GM20000 (cell line): ENCODE measurements at places on chromosomes 6 and 20.

DNA sequence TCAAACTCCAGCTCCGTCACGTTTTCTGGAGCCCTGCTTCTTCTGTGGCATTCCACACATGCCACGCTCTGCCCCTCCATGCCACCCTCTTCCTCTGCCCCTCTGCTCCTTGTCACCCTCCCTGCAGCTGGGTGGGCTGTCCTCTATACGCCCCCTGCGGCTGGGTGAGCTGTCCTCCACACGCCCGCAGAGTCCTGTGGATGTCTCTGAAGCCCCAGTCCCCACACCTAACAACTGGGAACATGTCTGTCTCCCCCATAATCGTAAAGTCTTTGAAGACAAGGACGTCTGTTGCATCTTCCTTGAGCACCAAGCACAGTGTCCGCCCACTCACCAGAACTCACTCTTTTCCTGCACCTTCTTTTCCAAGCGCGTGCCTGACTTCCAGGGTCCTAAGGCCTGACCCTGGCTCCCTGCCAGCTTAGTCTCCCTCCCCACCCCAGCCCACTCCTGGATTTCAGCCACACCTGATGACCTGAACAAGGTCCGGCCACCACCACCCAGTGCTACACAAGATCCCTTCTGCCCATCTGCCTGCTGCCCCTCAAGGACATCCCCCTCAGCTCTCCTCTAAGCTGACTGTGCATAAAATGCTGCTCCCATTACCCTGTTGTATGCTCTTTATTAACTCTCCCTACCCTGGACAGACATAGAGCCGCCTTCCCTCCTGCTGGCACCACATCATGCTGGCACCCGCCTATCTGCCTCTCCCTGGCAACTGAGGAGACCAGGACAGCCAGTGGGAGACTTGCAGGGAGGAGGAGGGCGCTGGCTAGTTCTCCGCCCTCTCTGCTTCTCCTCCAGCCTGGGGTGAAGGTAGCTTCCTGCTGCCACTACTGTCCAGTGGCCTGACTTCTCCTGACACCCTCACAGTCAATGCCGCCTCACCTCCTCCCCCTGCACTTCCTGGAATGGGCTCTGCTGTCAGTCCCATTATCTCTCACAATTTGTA, 10.7 kb upstream of the PRR18 start:
- DNase-seq, result no peak

GRCh38 chr6:155782739-155783459, 327.3 kb upstream of the NOX3 start:
- DNase-seq, result no peak

GRCh38 chr6:27829453-27830211, 82.6 kb downstream of the OR2B2 start:
- DNase-seq, result no peak

DNA sequence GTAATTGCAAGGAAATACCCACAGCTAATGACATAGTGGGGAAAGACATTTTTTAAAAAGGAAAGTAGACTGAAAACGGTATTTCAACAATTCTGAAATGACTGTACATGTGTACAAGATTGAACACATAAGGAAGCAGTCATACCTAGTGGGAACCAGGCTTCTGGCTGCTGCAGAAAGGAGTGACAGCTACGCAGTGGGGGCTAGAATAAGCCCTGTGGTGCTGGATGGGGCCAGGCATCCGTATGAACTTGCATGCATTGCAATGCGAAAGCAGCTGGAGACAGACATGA, 54.9 kb upstream of the GPR31 start:
- DNase-seq, result no peak

DNA sequence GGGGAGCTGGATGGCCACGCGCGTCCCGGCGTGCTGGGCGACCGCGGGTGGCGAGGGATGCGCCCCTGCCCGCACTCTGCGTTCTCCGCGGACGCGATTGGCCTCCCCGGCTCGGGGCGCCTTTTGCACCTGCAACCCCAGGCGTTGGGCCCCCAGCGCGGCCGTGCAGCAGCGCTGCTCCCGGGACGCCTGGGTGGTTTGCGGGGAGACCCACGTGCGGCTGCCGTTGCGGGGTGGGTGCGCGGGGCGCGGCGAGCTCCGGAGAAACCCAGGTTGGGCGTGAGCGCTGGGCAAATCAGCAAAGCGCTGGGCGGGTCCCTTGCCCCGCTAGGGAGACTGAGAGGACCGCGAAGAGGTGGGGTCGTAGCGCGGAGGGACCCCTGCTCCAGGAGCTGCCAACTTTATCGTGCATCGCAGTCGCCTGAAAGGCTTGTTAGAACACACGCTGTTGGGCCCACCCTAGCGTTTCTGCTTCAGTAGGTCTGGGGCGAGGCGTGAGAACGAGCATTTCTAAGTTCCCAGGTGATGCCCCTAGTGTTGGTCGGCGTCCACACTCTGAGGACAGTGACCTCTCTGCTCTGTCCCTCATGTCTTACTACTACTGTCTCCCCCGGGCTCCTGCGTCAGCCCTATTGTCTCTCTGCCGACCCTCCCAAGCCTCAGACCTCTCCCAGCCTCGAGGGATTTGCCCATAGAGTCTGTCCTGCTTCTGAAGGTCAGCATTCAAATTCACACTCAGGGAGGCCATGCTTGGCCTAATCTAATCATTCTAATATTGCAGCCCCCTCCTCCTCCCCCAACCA, 538 bp upstream of the ZFP64 start:
- peak; percentile 71 for DNase-seq

DNA sequence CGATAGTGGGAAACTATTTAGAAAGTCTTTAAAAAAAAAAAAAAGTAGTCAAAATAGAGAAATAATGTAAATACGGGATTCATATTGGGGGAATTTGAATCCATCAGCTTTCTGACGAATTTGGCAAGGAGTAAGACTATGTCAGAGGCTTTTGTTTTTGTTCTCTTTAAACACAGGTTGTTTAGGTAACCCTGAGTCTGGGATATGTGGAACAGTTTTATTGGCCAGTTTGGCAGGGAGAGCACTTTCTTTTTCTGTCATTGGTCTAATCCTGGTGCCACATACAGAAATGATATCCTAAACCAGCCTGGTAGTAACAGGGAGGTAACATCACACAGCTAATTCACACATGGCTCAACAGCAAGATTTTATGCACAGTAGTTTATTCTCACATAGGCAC, 27.7 kb downstream of the HAO1 start:
- DNase-seq, result no peak

DNA sequence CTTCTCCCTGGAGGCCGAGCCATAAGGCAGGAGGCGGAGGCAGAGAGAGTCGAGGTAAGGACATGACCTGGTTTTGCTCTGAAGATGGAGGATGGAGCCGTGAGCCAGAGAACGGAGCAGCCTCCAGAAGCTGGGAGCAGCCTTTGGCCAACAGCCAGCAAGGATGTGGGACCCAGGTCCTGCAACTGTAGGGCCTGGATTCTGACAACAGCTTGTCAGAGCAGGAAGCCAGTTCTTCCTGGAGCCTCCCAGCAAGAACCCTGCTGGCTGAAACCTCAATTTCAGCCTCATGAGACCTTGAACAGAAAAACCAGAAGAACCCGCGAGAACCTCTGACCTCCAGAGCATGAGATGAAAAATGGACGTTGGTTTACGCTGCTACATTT, 13.4 kb upstream of the MRGBP start:
- DNase-seq, result no peak

DNA sequence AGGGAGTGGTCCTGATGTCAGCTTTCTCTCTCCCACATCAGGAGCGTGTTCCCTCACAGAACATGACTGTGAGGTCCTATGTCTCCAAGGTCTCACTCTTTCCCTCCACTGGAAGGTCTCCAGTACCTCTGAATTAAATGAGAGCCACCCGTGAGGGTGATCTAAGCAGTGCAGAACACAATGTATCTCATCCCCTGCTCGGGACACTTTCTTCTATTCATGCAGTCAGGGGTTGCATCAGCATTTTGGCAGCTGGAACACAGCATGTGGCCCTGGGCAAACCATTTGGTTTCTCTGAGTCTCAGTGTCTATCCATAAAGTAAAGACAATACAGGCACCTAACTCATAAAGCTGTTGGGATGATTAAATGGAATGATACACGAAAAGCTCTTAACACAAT, 34.2 kb downstream of the MAFB start:
- no peak for DNase-seq

GRCh38 chr20:38134427-38135270, 30.4 kb downstream of the TGM2 start:
- DNase-seq, result no peak

GRCh38 chr20:53891306-53891894, 179.0 kb downstream of the BCAS1 start:
- no peak for DNase-seq

- no peak for DNase-seq
These were observed 35.6 kb downstream of the PSMG4 start for GRCh38 chr6:3294396-3294795.

DNA sequence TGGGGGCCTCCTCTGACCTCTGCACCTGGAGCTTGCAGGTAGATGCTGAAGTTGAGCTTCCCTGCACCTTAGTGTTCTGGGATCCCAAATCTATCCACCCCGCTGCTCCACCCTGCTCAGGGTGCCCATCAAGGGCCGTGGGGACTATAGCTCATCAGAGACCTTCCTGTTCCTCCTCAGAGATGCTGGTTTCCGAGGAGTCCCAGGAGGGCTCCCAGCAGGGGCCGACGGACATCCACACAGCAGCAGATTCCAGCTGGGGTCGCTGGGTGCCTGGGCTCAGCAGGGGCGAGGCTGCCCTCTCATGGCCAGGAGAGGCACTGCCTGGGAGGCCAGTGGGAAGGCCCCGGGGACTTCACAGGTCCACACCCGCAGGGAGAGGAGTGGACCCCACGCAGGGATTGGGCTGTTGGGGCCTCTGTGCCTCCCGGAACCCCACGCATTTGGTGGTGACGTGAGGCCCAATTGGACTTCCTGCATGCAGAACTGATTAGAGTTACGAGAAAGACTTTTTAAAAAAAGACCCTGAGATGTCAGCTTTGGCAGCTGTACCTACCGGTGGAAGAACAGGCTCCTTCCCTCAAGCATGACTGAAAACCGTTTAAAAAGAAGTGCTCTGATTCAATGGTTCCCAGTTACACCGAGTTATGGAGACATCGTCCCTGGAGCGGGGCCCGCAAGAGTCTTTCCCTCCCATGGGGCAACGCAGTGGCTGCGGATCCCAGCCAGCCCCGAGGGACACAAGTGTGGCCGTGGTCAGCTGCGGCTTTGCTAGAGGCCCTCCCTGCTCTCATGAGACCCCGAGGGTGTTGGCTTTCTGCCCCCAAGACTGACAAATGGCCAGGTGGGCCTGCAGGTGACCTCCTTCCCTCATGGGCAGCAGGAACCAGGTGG, 25.3 kb upstream of the SLCO4A1 start:
- DNase-seq, result peak; percentile 90

- no peak for DNase-seq
These were observed 537 bp downstream of the TCP1 start for GRCh38 chr6:159788753-159789376.

DNA sequence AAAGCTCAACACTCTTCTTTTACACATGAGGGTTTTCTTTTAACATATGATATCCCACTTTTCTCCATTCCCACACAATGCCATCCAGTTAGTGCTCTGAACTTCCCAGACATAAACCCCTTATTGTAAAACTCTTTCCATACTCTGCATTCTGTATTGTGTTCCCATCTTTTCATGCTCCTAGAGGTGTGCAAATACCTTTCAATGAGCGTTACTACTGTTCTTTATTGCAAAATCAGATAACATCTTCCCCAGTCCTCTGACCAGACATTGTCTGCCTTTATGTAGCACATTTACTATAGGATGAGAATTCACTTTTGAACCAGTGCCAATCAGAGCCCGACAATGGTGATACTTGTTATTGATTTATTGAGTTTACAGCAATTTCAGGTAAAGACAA, 296.2 kb downstream of the GRIK2 start:
- DNase-seq, result no peak

DNA sequence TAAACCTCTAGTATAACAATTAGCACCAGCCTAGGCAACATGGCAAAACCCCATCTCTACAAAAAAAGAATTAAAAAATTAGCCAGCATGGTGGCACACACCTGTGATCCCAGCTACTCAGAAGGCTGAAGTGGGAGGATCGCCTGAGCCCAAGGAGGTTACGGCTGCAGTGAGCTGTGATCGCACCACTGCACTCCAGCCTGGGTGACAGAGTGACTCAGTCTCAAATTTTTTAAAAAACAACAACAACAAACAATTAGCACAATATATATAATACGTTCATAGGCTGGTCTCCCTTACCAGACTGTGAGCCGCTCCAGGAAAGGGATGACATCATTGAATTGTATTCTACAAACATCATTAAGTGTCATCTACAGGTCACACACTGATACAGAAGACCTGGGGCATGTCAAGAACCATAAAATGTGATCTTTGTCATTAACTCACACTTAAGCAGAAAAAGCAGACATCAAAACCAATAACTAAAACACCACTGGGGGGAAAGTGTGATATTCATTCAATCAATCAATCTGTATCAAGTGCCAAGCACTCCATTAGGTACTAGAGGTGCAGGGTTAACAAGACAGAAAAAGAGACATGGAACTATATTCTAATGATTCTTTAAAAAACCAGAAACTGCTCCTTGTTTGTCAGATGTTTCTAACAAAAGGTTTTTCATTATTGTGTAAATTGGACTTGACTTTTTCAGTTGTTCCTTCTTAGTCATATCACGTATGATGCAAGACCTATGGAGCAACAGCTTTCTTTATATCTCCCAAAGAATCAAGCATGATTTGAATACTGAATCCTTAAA, 17.8 kb downstream of the MAP3K5 start:
- no peak for DNase-seq

DNA sequence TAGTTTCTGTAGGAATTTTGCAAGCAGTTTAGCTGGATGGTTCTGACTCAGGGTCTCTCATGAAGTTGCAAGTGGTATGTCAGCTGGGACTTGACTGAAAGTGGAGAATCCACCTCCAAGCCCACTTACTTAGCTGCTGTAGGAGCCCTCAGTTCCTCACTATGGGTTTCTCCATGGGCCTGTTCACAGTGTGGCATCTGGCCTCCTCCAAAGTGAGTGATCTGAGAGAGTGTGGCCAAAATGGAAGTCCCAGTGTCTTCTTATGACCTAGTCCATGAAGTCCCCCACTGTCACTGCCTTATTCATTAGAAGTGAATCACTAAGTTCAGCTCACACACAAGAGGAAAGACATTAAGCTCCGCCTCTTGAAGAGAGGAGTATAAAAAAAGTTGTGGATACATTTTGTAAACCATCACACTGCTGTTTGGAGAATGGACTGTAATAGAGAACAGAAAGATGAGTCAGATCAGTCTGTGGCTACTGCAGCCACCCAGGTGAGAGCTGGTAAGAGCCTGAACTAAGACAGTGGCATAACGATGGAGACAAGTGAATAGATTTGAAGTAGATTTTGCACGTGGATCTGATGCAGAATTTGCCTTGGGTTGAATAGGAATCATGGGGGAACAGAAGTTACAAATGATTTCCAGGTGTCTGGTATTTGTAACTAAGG, 4.9 kb upstream of the NELFCD start:
- no peak for DNase-seq

GRCh38 chr6:14305624-14306023, 188.1 kb downstream of the CD83 start:
- no peak for DNase-seq

GRCh38 chr6:118101831-118102345, 194.8 kb downstream of the SLC35F1 start:
- no peak for DNase-seq
